ENCODE measurements at places on chromosomes 4 and X.

GRCh38 chr4:123740236-123740635, 343.6 kb downstream of the SPRY1 start:
- DNase-seq = no peak

GRCh38 chr4:139682741-139683151, 17.1 kb downstream of the MGST2 start:
- no peak for DNase-seq

DNA sequence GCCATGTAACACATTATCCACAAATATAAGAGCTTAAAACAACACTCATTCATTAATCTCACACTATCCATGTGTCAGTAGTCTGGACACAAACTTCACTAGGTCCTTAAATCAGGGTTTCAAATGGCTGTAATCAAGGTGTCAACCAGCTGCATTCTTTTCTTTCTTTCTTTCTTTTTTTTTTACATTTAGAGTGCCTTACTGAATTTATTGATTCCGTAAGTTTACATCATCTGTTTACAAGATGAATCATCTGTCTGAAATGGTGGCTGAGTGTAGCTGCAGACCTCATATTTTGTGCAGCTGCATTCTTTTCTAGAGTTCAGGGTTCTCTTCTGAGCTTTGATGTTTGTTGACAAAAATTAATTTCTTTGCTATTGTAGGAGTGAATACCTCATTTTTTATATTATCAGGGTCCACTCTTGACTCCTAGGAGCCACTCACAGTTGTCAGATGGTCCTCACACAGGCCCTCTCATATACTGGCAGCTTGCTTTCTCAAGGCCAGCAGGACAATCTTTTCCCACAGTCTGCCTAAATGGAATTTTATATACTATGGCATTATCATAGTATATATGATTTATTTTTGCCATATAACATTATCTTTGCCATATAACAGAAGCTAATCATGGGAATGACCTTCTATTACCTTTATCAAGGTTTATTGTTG, 37.8 kb downstream of the SPOCK3 start:
- no peak for DNase-seq

GRCh38 chr4:22814906-22815305, 122.2 kb downstream of the GBA3 start:
- no peak for DNase-seq

DNA sequence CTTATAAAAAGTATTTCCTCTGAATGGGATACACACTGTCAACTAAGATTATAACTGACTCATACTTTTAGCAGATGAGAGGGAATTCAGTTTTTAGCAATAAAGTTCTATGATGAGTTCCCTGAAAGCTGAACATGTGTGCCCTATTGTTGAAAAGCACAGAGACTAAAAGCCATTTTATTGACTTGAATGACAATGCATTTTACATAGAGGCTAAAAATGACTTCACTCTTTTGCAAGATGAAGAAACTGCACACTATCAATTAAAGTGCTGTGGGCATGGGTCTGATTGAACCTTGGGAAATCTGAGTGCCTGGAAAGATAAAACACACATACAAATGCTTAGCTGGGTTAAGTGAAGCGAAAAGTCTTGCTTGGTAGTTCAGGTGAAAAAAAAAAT, 633.4 kb downstream of the PDHA2 start:
- no peak for DNase-seq
